ENCODE measurements at places on chromosomes 1 and 21. TPM values are rescaled to one million over a fixed set of nuclear protein-coding genes. Genes with fewer than 3 reads are reported as not detected.

- DNase-seq = peak; percentile 32
Measured at GRCh38 chr1:153728305-153729066, 636 bp downstream of the INTS3 start.

- H3K27me3 ChIP-seq = no peaks in the 10 kb centered on the region
- peaks cover 8% of the 10 kb centered on the region for H3K4me1 ChIP-seq
- no peaks in the 10 kb centered on the region for H3K36me3 ChIP-seq
Measured at GRCh38 chr1:205750138-205751035, at the start of gene NUCKS1. Gene NUCKS1, minus strand, starts transcription at chr1:205750182. Its CDS starts 209 bp downstream, at chr1:205749973.

- peak overlapping the region; percentile 86 for H3K27ac ChIP-seq
- H3K4me3 ChIP-seq = no peak overlapping the region
- no peaks in the 10 kb centered on the region for H3K27me3 ChIP-seq
- no peak for DNase-seq
- H3K36me3 ChIP-seq = peaks cover 26% of the 10 kb centered on the region
- peaks cover 74% of the 10 kb centered on the region for H3K4me1 ChIP-seq
Measured at GRCh38 chr21:42226626-42227025, 7.7 kb downstream of the ABCG1 start.

- no peak overlapping the region for H3K27ac ChIP-seq
- no peaks in the 10 kb centered on the region for H3K4me1 ChIP-seq
- H3K27me3 ChIP-seq = no peaks in the 10 kb centered on the region
- H3K4me3 ChIP-seq = no peak overlapping the region
Measured at GRCh38 chr1:38242506-38242905, 195.9 kb upstream of the POU3F1 start.

GRCh38 chr1:202210385-202210784 lies 16.8 kb downstream of the LGR6 start:
- DNase-seq = no peak
- no peaks in the 10 kb centered on the region for H3K4me1 ChIP-seq
- H3K4me3 ChIP-seq = no peak overlapping the region

DNA sequence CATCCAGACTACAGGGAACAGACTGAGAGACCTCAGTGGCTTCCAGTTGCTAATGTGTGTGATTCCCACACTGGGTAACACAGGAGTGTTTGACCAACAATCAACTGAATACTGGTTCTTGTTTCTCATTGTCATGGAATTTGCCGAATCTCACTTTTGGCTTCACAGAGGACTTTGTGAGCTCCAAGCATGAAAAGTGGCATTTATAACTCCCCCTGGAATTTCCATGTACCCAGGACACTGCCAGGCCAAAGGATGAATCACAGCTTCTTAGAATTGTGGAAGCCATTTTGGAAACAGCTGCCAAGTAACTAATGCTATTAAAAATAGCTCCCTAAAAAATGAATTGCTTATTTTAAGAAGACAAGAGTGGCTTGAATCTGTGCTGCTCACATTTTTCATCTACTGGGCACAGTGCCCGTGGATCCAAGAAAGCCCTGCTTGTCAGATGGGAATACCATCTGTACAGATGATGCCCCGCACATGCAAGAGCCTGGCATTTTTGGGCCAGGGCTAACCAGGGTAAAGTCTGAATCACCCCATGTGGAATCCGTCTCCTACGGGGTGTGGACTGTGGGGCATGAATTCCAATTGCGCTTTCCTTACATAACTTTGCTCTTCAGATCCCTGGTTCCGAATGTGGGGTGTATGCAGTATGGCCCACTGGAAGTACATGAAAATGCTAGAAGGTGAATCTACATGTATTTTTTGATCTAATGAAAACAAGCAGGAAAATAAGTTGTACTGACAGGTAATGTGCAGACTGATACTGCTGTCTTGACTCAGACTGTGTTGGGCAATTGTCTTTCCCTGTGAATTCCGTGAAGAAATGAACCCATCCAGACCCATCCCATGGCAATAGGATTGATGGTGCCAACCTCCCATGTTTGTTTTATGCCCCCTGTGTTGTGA lies 487.3 kb downstream of the SIPA1L2 start:
- H3K27me3 ChIP-seq = no peaks in the 10 kb centered on the region
- no peak for DNase-seq
- no peak overlapping the region for H3K27ac ChIP-seq
- H3K36me3 ChIP-seq = no peaks in the 10 kb centered on the region

DNA sequence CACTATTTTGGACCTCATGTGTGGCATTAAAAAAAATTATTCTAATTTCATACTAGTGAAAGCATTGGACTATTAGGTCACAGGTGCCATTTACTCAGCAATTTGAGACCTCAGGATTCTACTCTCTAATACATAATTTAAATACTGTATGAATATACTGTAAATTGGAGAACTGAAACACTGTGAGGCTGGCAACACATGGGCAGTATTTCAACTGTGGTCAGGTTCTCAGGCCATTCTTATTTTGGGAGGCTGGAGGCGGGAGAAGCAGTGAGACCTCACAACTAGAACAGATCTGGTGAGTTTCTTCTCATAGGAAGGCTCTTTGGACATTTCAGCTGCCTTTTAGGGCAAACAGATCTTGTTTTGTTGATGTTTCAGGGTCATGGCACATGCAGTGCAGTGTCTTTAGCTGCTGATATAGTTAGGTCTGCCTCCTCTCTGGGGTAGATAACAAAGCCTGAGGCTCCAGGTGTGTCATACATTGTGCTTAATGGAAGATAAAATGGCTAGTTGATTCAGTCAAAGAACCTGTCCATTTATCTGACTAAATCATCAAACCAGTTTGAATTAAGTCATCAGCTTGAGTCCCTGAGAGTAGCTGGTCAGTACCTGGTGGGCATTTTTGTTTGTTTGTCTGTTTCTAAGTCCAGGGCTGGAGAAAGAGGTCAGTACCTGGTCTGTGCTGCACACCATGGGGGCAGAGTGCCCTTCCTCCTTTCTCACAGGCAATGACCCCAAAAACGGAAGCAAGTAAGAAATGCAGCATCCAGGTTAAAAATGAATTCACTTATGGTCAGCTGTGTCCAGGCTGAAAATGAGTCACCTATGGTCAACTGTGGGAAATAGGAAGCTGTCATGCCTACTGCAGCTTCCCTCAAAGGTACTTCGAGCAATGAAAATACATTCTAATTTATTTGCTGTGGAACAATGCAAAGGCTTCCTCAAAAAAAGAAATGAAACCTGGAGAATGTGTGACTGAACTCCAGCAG lies 216.2 kb downstream of the SDCCAG8 start:
- H3K27ac ChIP-seq = no peak overlapping the region
- no peaks in the 10 kb centered on the region for H3K36me3 ChIP-seq
- H3K4me3 ChIP-seq = no peak overlapping the region
- H3K4me1 ChIP-seq = peaks cover 12% of the 10 kb centered on the region
- DNase-seq = no peak

DNA sequence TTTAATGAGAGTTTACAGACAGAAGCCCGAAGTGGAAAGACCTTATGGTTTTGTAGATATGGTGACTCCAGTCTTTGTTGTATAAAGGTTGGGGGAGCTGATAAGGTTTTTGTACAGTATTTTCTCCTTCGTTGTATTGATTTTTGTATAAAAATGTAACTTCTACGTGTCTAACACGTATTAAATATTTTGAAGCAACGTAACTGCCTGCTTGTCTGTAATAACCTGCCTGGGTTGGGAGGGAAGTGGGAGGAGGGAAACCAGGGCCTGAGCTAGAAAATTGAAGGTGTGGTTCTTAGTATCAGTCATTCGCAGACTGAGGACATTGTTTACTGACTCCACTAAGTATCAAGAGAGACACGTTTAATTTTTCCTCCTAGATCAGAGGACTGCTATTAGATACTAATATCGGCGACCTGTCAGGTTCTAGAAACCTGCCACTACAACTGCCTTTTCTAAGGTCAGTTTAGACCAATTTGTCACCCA lies 2.2 kb downstream of the IER5 start:
- no peaks in the 10 kb centered on the region for H3K27me3 ChIP-seq
- no peak overlapping the region for H3K27ac ChIP-seq

GRCh38 chr1:17125756-17126237 lies 6.5 kb upstream of the PADI2 start:
- no peaks in the 10 kb centered on the region for H3K4me1 ChIP-seq
- no peak overlapping the region for H3K4me3 ChIP-seq
- no peaks in the 10 kb centered on the region for H3K36me3 ChIP-seq
- peaks cover 10% of the 10 kb centered on the region for H3K27me3 ChIP-seq

DNA sequence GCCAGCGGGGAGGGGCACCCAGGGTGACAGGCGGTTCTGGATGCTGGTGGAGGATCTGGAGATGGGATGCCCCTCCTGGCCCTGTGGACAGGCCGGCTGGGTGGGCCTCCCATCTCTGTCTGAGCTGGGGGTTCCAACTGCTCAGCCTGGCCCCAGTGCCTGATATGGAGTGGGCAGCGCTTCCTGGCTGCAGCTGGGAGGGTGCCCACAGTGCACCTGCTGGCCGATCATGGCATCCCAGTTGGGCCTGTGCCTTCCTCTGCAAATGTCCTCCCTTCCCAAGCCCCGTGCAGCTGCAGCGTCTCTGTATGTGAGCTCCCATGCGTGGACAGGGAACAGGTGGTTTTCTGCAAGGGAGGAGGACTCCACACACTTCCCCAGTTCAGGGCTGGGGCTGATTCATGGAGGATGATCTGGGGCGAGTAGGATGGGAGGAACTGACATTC lies 2.1 kb downstream of the PFKL start:
- peaks cover 16% of the 10 kb centered on the region for H3K27me3 ChIP-seq
- H3K36me3 ChIP-seq = no peaks in the 10 kb centered on the region
- peaks cover 13% of the 10 kb centered on the region for H3K4me1 ChIP-seq
- H3K4me3 ChIP-seq = no peak overlapping the region

DNA sequence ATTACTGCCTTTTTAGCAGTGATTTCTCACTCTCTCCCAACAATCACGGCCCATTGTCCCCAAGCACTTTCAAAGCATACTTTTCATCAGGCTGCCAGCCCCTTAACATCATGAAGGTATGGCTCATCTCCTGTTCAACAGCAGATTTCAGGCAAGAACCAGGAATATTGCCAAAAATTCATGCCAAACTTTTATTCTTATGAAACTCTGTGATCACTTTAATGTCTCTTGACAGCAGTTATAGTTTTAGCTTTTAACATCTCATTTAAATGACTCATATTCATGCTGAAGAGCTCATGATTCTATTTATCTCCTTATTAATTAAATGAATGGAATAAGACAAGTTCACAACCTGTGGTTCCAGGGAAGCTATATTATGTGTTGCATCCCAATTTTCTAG lies 235.1 kb downstream of the GRIK1 start:
- H3K4me1 ChIP-seq = no peaks in the 10 kb centered on the region
- no peak for DNase-seq
- H3K36me3 ChIP-seq = no peaks in the 10 kb centered on the region
- H3K27ac ChIP-seq = no peak overlapping the region
- no peaks in the 10 kb centered on the region for H3K27me3 ChIP-seq

DNA sequence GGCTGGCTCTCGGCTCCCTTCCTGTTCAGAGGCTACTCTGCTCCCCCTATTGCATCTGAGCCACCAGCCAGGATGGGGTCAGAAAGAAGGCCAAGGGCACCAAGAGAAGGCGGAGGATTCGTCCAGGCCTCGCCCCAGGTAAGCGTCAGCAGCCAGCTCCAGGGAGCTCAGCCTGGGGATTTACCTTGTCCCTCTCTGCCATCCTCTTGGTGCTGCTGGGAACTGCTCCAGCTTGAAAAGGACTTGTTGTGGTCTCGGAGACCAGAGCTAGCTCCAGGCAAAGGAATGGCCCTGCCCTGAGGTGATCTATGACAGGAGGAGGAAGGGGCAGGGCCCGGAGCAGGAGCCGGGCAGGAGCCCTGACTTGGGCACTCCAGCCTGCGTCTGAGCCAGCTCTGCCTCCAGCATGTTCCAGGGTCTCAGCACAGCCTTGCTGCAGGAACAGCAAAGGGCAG lies 113.7 kb upstream of the IFFO2 start:
- H3K4me1 ChIP-seq = peaks cover 33% of the 10 kb centered on the region
- H3K36me3 ChIP-seq = peaks cover 29% of the 10 kb centered on the region
- DNase-seq = no peak
- no peak overlapping the region for H3K27ac ChIP-seq

S100A8 gene
- 291 TPM for total RNA-seq

CFHR4 gene
- 0.19 TPM for total RNA-seq

PYGO2 gene
- 15.3 TPM for total RNA-seq

DNAJC6 gene
- 1.2 TPM for total RNA-seq

NTNG1 gene
- 5.1 TPM for total RNA-seq

DMRTA2 gene
- total RNA-seq = 0.14 TPM
